Muscle of back (tissue), 13 donors: ENCODE measurements at places on chromosomes 2 and 18.

- DNase-seq = no peak
Measured at GRCh38 chr18:14928396-14928795, 180.4 kb downstream of the ANKRD30B start.

DNA sequence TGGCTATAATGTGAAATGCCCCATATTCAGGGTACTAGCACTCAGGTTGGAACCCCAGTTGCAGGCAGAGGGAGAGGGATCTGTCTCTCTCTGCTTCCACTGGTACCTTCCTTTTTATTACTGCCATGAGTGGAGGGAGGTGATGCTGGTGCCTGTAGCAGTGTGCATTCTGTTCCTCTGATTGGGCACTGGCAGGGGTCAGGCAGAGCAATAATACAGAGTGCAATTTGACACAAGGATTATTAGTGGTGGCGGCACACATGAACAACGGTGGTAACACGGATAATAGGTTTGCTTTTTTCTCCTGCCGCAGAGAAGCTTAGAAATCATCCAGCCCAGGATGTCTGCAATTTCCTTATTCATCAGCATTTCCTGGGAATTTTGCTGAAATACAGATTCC, 525.7 kb downstream of the SLC4A3 start:
- no peak for DNase-seq

DNA sequence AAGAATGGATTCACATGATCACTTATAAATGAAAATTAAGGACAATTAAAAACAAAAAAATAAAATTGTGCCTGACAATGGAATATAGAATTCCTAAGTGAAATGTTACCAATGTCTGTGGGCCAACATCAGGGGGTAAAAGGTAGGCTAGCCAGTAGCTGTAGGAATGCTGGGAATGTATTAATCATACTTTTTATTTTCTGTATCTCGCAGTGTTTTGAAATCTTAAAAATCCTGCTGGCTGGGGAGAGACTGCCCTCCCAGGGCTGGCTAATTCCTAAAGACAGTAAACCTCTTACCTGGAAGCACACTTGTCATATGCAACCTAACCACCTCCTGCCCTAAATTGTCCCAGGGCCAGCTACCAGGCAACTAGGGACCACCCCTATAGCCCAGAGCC, 69.8 kb downstream of the REV1 start:
- no peak for DNase-seq

GRCh38 chr2:232809349-232810124, 33.2 kb upstream of the KCNJ13 start:
- no peak for DNase-seq

DNA sequence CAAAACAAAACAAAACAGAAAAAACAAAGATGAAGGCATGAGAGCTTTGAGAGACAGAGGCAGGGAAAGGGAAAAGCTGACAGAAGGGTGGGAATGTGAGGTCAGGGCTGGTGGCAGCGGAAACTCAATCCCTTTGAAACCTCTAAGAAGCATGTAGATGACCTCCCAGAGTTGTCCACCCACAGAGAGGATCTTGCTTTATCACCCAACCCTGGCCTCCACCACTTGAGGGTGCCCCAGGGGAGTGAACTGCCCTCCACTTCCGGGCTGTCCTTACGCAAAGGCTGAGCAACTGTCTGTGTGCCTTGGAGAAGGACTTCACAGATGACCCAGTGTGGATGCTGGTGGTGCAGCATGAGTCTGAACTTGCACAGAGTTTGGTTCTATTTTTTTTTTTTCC, 26.7 kb downstream of the PDCL3 start:
- no peak for DNase-seq

- no peak for DNase-seq
Measured at GRCh38 chr2:37550190-37550589, 121.3 kb downstream of the CDC42EP3 start.

DNA sequence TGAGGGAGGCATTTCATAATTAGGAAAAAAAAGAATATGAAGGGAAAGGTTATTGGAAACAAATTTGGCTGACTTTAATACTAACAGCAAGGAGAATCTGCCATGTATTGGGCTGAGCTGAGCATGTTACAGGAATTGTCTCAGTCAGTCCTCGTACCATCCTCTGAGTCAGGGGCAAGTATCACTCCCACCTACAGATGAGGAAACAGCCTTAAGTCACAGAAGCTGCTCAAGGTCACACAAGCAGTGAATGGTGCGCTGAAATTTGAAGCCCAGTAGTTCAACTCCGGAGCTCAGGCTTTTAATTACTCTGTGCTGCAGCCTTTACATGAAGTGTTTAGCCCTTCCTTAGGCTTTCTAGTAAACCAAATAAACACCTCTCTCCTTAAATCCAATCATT, 17.3 kb downstream of the PROKR1 start:
- DNase-seq = no peak

- DNase-seq = no peak
Measured at GRCh38 chr2:19519045-19519444, 160.6 kb upstream of the OSR1 start.

DNA sequence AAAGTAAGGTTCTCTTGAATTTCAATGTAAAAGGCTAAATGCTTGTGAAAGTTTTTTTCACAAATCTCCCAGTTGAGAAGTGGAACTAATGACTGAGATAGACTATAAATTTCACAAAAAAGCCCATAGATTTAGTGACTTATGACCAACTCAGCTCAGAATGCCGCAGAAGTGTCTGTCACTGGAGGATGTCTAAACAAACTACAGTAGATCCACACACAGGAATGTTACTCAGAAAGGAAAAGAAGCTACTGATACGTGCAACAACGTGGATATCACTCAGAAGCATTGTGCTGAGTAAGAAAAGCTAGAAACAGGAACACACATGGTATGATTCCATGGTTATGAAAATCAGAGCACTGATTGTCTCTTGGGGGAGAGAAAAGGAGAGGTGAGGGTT, 151.9 kb downstream of the DOCK10 start:
- DNase-seq = no peak

DNA sequence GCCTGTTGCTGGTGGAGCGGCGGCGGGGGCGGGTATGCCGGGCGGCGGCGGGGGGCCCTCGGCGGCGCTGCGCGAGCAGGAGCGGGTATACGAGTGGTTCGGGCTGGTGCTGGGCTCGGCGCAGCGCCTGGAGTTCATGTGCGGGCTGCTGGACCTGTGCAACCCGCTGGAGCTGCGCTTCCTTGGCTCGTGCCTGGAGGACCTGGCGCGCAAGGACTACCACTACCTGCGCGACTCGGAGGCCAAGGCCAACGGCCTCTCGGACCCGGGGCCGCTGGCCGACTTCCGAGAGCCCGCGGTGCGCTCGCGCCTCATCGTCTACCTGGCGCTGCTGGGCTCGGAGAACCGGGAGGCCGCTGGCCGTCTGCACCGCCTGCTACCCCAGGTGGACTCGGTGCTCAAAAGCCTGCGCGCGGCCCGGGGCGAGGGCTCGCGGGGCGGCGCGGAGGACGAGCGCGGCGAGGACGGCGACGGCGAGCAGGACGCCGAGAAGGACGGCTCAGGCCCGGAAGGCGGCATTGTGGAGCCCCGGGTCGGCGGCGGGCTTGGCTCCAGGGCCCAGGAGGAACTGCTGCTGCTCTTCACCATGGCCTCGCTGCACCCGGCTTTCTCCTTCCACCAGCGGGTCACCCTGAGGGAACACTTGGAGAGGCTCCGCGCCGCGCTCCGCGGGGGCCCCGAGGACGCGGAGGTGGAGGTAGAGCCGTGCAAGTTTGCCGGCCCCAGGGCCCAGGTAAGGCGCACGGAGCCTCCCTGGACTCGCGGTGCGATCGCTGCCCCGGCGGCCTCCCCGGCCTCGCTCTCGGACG, 1.0 kb downstream of the ZCCHC2 start:
- peak; percentile 57 for DNase-seq

DNA sequence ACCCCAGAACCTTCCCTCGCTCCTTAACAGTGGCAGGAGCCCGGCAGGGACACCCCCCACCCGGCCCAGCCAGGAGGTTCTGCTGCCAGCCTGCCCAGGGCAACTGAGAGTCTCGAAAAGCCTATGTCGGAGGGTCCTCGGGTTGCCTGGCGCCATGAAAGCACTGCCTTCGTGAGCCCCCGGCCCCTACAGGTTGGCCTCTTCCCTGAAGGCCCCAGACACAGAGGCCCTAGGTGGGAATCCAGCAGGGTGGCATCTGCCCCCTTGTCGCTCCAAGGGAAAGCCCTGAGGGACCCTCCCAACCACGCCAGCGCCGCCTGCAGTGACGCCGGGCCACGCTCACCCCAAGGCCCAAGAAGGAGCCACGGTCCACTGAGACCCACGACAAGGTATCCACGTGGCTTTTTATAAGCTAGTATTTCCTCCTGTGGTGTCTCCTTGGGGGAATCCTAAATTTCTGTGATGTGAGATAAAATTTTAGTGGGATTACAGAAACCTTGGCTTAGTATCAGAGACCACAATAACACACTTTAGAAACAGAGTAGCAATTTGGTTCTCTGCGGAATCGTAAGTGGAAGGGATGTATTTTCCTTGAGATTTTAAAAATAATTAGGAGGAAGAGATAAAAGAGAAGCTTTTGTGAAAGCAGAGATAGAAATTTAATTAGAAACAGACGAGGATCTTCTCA, 138.9 kb downstream of the HDAC4 start:
- no peak for DNase-seq

DNA sequence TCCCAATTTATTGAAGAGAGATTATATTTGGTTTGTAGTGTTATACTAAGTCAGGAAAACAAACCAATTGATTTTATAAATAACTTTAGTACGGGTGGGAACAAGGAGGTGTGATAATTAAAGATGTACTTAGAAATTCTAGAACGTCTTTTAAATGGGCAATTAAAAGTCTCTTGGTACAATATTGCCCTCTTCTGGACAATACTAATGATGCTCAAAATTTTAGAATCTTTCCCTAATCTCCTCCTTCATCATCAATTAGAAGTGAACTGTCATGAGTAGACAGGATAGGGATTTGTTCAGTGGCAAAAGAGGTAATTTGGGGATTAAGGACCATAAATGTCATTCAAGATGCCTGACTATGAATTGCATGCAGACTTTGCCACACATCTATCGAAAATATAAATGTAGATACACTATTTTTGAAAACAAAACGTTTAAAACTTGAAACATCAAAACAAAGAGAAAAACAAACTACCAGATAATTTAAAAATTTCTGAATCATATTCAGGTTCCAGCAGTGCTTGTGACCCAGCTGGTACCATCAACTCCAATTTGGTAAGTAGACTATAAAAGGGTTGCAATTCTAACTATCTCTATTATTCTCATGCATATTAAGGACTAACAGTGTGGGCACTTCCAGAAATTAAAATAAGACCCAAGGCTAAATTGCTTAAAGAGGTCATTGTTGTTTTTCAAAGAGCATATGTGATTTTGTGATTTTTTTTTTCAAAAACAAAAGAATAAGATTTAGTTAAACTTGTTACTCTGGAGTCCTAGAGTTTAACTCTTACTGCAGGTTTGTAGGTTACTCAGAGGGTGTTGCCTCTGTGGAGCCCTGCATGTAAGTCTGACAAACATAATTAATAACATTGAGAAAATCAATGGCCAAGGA, 123.5 kb downstream of the LAMA3 start:
- DNase-seq = peak; percentile 41

DNA sequence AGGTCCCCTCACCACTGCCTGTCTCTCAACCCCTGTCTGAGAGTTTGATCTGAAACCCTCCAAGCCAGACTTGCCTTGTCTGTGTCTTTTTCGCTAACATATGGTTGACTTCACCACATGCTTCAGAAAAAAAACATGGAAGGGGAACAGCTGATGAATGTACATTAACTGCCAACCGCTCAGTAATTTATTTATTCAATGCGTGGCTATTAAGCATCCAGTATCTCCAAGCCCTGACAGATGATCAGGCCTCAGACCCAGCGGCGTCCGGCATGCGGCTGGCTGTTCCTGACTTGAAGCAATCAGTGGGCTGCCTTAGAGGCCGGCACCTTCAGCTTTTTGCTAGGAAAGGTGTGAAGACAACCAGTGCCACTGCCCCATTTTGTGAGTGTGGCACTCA, 62.3 kb downstream of the NGEF start:
- no peak for DNase-seq

- DNase-seq = no peak
Measured at GRCh38 chr2:145503511-145503910, 983.6 kb upstream of the ZEB2 start.

GRCh38 chr2:37609782-37610181, 61.7 kb downstream of the CDC42EP3 start:
- no peak for DNase-seq

- DNase-seq = no peak
Measured at GRCh38 chr2:23425885-23426262, 40.9 kb downstream of the KLHL29 start.

GRCh38 chr18:26574958-26575864, 26.9 kb upstream of the KCTD1 start:
- DNase-seq = peak; percentile 66

DNA sequence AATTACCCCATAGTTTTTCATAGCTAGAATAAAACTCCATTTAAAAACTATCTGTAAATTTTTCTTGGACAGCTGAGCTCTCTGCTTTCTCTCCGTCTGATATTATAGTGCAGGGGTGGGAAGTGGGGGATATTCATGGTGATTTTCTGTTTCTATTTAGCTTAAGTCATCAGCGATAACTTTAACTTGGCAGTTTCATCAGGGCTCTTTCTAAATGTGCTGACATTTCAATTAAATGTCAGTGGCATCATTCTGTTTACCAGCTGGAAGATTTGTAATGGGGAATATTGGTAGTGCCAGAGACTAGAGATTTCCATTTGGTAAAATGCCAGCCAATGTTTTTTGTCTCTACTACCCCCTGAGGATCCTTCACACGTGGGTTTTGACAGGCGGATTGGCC, 53.5 kb upstream of the CAPN13 start:
- DNase-seq = no peak

GRCh38 chr2:30259827-30260679, 28.7 kb downstream of the LBH start:
- no peak for DNase-seq

- no peak for DNase-seq
Measured at GRCh38 chr2:134146161-134146560, 107.7 kb upstream of the MGAT5 start.

DNA sequence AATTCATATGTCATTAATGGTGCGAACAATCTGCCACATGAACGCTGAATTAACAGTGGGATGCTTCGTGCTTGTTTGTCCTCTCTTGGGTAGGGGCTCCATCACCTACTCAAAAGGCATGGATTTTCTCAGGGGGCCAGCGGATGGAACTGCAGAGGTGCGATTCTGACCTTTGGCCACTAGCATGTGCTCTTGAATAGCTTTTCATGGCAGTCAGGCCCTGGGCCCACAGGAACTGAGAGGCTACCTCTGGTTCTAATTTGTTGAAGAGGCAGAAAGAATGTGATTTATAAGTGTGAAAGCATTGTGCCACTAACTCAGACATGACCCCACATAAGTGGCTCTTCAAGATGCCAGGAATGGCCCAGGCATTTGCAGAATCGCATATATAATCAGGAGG, 283.2 kb downstream of the INSIG2 start:
- peak; percentile 41 for DNase-seq

GRCh38 chr2:174800436-174801205, 36.3 kb upstream of the CHRNA1 start:
- no peak for DNase-seq

DNA sequence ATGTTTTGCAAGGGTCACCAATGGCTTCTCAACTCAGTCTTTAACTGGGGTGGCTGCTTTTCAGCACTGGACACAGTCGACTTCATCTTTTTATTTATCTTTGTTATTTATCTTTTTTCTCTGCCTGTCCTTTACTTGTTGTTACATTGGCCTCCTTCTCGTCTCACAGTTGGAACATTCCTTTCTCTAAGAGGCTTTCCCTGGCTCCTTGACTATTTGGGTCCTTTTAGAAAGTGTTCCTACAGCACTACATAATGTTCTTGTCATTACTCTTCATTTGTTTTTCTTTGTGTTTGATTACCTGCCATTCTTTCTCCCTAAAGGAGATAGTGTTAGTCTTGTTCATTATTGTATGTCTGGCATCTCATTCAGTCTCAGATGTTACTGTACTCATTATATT, 122.0 kb downstream of the KIAA1328 start:
- DNase-seq = no peak
